Testis (tissue), 5 donors: ENCODE measurements at places on chromosomes 1 and 21.

DNA sequence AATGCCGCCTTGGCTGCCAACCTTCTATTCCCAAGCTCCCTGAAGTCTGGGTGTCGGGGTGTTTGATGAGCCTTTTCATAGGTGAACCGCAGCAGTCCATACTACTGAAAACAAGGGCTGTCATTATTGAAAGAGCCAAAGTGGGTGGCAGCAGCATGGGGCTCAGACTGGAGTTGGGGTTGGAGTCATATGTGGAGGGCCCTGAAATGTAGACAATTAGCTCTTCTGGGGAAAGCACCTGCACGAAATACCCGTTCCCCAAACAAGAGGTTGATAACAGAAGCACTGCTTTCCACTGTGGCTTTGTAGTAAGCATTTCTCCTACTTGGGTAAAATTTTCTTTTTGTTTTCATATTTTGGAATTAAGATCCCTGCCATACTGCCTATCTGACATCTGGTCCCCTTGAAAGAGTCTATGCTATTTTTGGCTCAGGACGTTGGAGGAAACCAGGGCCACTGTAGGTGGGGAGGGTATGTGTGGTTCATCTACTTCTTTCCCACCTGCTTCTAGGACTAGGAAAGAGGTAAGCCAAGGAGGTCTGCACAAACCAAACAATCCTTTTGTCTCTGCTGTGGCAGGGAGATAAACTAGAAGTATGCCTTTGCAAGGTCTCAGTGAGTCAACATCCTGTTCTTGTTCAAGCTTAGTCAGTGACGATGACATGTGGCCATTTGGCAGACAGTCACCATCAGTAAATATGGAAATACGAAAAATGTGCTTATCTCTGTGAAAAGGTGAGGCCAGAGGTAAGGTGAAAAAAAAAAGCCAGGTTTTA, 197.0 kb upstream of the UBE2U start:
- no peak for DNase-seq

DNA sequence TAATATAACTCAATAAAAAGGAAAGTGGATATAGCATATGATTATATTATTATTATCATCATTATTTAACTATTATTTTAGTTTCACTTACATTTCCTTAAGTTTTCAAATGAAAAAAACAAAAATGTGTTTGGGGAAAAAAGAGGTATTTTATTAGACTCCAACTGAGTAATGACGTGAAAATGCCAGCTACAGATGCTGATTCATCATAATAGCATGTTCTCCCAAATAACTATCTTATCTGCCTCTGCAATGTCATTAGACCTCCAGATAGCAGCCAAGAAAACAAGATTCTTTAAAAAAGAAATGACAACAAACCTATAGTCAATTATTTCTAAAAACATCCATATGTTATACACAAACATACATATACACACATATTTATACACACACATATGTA, 1071.9 kb upstream of the TMPRSS15 start:
- DNase-seq = no peak

GRCh38 chr21:41176846-41177245, 8.9 kb downstream of the BACE2 start:
- DNase-seq = peak; percentile 24

DNA sequence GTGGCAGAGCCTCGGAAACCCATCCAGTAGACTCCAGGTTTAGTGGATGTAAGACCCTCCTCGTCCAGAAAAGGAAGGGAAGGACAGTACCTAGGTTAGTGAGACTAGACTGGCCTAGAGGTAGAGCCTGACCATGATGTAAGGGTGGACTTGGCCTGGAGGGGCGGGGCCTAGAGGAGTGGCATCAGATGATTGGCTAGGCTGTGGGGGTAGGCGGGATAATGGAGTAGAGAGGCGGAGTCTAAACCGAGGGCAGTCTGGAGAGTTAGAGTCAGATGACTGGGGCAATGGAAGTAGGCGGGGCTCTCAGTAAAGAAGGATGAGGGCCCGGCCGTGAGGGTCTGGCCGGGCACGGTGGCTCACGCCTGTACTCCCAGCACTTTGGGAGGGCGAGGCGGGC, 70.1 kb downstream of the EPHB2 start:
- DNase-seq = peak; percentile 70

DNA sequence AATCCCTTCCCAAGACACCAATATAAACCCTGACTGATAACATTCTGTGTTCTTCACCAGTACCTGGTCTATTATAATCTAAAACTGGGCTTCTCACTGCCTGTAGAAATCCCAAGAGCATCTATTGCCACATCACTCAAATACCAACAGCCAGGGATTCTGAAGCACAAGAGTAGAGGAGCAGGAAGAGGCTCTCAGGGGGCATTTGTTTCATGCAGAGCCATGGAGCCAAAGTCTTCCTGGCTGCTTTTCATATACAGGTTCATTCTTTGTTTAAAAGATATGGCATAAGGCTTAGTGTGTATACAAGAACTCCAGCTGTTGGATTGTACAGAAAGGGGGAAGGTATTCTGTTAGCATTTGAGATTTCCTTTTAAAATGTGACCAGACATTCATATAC, 38.2 kb upstream of the USH2A start:
- no peak for DNase-seq

GRCh38 chr1:27623327-27624212, 11.4 kb downstream of the FGR start:
- DNase-seq = no peak

GRCh38 chr1:178908358-178908757, 37.5 kb upstream of the ANGPTL1 start:
- DNase-seq = no peak

DNA sequence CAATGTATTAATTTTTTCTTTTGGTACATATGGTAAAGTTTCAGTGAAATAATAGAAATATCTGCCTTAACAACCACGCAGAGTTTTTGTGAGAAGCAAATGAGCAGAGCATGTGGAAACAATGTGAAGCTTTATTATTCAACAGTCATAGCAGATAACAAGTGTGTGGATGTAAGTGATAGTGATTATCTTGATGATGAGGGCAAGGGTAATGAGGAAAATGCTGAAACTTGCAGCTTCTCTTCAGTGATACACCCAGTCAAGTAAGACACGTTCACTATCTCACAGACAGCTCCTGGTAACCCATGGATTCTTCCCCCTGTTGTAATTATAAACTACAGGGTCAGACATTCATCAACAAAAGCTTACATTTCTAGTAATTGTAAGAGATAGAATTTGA, 14.6 kb upstream of the OR2L5 start:
- no peak for DNase-seq

- DNase-seq = no peak
Measured at GRCh38 chr1:116289193-116289592, 83.9 kb upstream of the ATP1A1 start.

DNA sequence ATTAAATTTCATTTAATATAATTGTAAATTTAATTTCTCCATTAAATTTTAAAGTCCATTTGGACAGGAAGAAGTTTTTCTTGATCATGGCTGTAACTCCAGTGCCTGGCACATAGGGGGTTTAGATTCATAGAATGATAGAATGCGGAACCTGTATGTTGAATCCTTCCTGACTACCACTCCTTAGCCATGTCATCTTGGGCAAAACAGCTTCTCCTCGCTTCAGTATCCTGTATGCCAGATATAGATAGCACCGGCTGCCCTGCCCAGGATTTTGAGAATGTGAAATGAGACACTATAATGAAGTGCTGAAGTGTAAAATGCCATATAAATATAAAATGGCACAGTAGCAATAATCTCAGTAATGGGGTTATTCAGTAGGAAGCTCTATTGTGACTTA, 6.4 kb downstream of the DYRK1A start:
- no peak for DNase-seq

GRCh38 chr21:37159949-37160348, 86.9 kb downstream of the TTC3 start:
- no peak for DNase-seq

- DNase-seq = no peak
Measured at GRCh38 chr1:4010284-4010683, 110.2 kb upstream of the C1orf174 start.

GRCh38 chr1:83846138-83846537, 152.8 kb downstream of the TTLL7 start:
- DNase-seq = no peak

DNA sequence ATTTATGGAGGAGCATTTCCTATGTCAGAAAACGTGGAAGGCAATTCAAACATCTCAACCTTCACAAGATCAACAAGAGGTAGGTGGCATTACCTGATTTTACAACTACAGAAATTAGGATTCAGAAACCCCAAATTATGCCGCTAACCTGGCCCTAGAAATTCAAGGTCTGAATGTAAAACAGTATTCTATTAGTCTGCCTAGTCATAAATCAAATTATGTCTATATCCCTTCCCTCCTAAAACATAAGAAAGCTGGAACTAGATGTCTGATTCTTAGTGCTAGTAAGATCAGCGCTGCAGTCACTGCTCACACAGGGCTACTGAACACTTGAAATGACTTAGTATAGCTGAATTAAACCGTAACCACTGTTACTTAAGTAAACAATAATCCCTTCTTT, 1.4 kb downstream of the TOMM20 start:
- no peak for DNase-seq

DNA sequence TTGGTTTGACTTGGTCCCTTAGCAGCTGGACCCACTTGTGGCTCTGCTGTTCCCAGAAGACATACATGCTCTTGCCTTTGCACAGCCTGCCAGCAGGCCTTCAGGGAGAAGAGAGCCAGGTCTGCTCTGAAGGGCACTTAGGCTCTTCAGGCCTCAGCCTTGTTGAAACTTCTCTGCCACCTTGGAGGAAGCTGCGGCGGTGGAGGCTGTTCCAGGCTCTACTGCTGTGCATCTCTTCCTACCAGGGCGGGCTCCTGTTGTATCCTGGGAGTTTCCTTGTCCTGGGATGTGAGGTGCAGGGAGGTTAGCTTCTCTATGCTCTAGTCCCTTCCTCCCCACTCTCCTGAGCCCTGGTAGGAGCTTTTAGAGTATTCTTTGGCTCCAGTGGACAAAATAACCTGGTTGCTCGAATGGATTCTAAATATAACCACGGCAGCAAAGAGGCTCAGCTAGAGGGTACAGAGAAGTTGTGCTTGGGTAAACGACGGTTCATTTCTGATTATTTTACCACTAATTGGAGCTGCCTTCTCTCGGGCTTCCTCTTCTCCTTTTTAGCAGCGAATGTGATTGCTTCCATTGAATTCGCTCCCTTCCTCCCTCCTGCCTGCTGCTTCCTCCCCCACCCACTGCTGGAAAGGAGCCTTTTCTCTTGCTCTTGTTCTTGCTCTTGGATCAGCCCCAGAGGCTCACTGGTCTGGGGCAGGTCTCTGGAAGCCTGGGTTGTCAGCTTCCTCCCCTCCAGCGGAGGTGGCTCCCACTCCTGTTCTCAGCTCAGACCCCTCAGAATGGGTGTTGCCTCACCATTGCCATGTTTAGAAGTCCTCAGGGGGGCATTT, 126.6 kb upstream of the CACNA1E start:
- DNase-seq = peak; percentile 27

- no peak for DNase-seq
Measured at GRCh38 chr1:15680131-15680530, 4.0 kb upstream of the PLEKHM2 start.

- DNase-seq = peak; percentile 46
Measured at GRCh38 chr1:36203554-36204346, 20.5 kb upstream of the THRAP3 start.

DNA sequence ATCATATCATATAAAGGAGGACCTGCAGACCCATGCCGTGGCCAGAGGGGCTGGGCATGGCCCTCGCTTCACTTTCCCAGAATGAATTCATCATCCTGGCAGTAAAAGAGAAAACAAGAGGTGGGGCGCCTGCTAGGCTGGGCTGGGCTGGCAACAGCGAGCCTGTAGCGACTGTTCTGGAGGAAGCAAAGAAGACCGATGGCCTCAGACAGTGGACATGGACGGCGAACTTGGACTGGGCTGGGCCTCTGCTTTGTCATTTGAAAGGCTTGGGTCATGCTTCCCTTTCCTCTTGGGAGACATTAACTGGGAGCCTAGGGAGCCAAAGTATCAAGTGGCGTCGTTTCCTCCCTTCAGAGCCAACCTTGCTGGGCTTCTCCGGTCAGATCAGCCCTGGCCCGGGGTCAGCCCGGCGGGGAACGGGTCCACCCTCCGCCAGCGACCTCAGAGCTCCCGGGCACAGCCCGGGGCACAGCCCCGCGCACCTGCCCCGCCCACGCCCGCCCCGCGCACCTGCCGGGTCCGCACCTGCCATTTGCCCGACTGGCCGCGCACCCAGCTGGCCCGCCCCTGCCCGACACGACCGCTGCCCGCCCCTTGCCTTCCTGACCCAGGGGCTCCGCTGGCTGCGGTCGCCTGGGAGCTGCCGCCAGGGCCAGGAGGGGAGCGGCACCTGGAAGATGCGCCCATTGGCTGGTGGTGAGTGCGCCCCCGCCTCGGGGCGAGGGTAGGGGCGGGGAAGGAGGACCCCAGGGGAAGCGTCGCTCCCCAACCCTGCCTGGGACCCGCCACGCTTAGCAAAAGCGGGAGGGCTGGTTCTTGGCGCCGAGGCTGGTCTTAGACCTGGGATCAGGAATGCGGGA, at the start of gene FAM3B:
TSS of gene FAM3B (plus strand) at position 602 of the 863 bp plus-strand sequence. CDS start at position 681, 79 bp downstream.
- DNase-seq = no peak

DNA sequence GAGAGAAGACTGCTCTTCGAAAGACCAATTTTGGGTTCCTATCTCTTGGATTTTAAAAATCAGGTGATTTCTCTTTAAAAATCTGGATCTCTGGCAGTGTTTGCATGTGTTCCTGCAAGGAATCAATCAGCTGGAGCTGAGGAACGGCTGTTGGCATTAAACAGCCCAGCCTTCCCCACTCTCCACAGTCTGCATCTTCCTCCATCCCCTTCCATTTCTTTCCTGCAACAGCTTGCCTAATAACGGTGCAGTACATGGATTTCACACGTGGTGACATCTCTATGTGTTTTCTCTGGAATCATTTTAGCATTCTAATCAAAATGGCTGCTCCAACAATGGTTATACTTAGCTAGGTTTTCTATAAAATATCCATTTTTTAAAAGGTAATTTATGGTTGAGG, 20.0 kb downstream of the RIPPLY3 start:
- no peak for DNase-seq

- DNase-seq = no peak
Measured at GRCh38 chr1:84665703-84666317, 24.5 kb downstream of the SSX2IP start.

DNA sequence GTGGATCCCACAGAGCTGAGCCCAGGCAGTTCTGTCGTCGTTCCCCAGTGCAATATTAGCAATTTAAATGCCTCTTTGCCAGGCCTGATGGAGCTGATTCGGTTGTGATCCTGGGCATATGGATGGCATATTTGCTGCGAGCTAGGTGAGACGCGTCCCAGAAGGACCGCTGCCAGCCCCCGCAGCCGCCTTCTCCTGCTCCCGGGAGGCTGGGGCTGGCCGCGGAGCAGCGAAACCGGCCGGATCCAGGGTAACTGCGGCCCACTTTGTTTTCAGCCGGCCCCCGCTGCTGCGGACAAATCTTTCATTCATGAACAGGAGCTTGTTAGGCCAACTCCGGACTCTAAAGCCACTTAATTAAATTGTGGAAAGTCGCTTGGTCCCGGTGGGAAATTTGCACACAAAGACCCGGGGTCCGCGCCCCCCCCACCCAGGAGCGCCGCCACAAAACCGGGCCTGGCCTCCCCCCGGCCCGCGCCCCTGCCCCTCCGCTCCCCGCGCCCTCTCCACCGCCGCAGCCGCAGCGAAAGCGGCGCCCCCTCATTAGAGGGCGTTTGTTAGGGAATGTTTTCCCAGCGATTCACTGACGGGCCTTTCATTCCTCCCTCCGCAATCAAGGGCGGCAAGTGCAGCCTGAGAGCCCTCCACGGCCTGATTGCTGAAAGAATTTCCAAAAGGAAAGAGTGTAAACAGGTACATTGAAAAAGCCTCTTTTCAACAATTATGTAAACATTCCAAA, 383.3 kb downstream of the RRAGC start:
- DNase-seq = peak; percentile 35

- DNase-seq = peak; percentile 44
Measured at GRCh38 chr1:8560611-8561544, 243.0 kb downstream of the SLC45A1 start.

GRCh38 chr1:21175324-21175669, 1.4 kb downstream of the EIF4G3 start:
- DNase-seq = peak; percentile 70
